ENCODE measurements at places on chromosomes 6 and 20. TPM values are rescaled to one million over a fixed set of nuclear protein-coding genes. Genes with fewer than 3 reads are reported as not detected.

DNA sequence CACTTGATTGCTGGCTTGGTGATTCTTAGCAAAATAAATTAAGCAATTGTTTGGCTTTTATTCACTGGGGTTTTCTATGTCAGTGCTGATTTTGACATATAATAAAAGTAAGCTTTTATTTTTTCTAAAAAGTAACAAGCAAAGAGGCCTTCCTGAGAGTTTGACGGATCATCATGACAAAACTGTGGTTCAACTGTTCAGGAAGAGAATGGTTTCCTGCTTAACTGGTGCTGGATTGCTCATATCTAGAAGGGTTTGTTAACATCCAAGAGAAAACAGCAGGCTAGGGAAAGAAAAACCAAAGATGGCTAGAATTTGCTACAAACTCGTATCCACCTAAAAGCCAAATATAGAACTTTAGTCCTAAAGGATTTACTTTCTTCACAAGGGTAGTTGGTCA lies 21.2 kb downstream of the SERPINB1 start:
- no peaks in the 10 kb centered on the region for H3K27me3 ChIP-seq
- DNase-seq, result peak; percentile 38
- peaks cover 47% of the 10 kb centered on the region for H3K4me1 ChIP-seq
- no peaks in the 10 kb centered on the region for H3K36me3 ChIP-seq
- peak overlapping the region; percentile 62 for H3K27ac ChIP-seq

GRCh38 chr6:32082935-32083334 lies 26.2 kb downstream of the TNXB start:
- no peaks in the 10 kb centered on the region for H3K4me1 ChIP-seq
- H3K27ac ChIP-seq, result no peak overlapping the region
- DNase-seq, result no peak
- no peaks in the 10 kb centered on the region for H3K36me3 ChIP-seq

DNA sequence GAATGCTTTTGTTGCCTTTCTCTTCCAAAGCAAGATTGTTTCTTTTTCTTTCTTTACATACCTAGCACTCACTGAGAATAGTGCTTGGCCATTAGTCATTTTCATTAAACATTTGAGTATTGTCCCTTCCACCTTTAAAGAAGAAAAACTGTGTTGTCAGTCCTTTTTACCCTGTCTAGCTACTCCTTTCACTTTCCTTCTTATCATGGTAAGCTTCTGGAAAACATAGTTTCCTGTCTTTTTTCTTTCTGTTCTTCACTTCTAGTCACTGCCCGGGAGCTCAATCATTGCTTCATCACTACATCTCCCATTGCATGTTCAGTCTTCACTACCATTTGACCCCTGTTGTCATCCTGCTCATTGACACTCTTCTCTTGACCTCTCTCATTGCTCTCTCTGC lies 12.1 kb downstream of the VAPB start:
- H3K4me3 ChIP-seq, result no peak overlapping the region
- no peaks in the 10 kb centered on the region for H3K36me3 ChIP-seq
- DNase-seq, result no peak
- peaks cover 4% of the 10 kb centered on the region for H3K4me1 ChIP-seq

DNA sequence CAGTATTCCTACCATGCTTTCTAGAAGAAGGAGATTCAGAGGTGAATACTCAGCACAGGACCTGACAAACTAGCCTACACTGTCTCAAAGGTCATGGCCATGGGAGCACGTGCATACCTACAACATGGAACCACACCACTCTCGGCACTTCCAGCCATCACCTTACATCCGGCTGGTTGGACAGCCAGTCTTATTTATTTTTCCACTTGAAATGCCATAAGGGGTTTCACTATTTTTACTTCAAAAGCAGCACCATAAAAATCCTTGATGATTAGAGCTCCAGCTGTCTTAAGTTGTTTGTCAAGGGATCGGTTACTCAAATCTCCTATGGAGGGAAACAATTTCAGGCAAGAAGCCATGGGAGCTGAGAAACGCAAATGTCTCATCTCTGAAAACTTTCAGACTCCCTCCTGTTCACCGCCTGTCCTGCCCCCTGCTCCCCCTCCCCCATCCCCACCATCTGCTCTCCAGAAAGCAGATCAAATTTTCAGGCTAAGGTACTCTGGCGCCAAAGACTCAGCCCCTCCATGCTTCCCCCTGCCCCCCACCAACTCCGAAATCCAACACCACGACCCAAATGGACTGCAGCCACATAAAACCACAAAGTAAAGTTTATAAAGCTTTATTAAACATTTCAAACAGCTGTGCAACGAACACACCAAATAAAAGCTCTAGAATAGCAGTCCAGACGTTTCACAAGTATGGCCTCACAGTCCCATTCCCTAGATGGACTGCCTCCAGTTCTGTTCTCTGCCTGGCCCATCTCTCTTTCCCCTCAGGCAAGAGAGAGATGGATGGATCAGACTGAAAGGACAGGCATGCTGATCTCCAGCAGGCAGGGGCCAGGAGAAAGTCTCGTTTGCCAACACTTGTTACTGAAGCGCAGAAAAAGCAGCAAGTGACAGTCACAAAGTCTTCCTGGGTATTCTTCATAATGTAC lies 4.0 kb upstream of the NNAT start:
- peaks cover 45% of the 10 kb centered on the region for H3K36me3 ChIP-seq
- DNase-seq, result no peak
- H3K27ac ChIP-seq, result no peak overlapping the region
- no peak overlapping the region for H3K4me3 ChIP-seq

DNA sequence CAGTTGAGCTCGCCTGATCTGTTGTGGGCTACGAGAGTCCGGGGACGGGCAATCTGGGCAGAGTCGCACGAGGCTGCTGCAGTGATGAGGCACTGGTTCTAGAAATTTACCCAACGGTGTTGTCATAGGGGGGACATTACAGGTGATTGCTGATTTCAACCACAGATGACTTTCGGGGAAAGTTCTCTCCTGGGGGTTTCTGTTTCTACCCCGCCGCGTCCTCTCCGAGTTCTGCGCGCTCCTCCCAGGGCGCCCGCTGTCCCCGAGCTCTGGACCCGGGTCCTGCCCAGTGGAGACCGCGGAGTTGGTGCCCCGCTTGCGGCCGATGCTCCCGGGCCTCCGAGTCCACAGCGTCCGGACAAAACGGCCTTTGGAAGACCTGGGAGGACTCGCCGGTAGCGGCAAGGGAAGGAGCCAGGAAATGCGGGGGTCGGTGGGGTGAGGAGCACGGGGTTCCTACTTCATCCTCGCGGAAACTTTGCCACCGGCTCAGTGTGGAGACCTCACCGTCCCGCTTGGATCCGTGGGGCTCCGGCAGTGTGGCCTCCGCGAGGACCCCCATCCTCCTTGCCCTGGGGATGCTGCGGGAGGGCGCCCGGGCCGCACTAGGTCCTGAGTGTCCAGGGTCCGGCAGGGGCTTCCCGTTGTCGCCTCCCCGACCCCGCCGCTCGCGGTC lies 12.3 kb upstream of the RAET1L start:
- H3K27ac ChIP-seq, result no peak overlapping the region
- no peaks in the 10 kb centered on the region for H3K36me3 ChIP-seq
- peaks cover 8% of the 10 kb centered on the region for H3K4me1 ChIP-seq
- no peak overlapping the region for H3K4me3 ChIP-seq

The SOX18 gene
- not detected for polyA plus RNA-seq

The CTCFL gene
- polyA plus RNA-seq, result not detected

The COQ3 gene
- 2.3 TPM for polyA plus RNA-seq

The NAA20 gene
- polyA plus RNA-seq, result 103 TPM

Data from CD14-positive monocyte (primary cell).